ENCODE measurements at places on chromosomes 2 and 18.

- no peak for DNase-seq
Measured at GRCh38 chr18:9642799-9643462, 28.6 kb upstream of the PPP4R1 start.

DNA sequence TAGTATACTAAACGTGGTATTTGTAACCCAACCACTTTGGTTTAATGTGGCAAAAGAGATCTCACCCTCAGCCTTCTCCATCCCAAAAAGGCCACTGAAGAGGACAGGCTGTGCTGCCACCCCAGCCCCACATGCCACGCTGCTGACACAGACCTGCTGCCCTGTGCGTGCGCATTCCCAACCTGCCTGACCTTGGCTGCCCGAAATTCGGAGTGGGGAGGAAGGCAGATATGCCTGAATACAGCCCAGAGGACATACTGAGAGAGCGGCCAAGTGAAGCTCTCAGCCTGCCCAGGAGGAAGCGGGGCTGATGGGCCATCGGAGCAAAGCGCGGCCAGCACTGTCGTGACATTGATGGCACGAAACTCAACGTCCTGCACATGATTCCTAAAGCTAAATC, 70.0 kb downstream of the HDAC4 start:
- no peak for DNase-seq

DNA sequence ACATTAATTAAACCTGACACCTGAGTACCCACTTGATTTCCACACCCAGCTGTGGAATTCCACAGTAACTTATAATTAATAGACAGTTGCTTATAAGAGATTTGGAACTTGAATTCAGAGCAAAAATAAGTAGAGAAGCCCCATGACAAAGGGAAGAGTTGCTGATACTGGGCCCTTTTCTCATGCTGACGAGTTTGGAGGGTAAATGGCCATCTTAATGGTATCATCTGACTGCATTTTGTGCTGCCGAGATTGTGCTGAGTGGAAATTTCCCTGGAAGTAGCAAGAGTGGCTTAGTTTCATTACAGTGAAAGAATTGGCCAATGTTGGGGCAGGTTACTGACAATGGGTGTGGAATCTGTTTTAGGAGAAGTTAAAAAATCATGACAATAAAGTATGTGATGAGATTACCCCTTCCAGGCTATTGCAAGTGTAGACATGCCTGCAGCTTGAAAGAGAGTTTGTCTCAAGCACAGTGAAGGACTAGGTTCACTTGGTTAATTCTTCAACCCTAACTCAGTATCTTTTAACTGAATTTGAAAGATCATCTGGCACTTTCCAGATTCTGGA, 49.9 kb downstream of the VSNL1 start:
- no peak for DNase-seq

GRCh38 chr2:75491129-75491753, 69.5 kb downstream of the EVA1A start:
- DNase-seq: no peak

Measured in posterior cingulate gyrus (tissue), 11 donors.